ENCODE measurements at places on chromosomes 16 and 17. TPM values are rescaled to one million over a fixed set of nuclear protein-coding genes. Genes with fewer than 3 reads are reported as not detected.

The GP2 gene
- total RNA-seq = not detected

The KCNJ2 gene
- total RNA-seq = 0.22 TPM

The ATF7IP2 gene
- total RNA-seq = 8.9 TPM

The CDH5 gene
- 1.2 TPM for total RNA-seq

The KIF2B gene
- not detected for total RNA-seq

The KRTAP17-1 gene
- total RNA-seq = not detected

The FBXW10 gene
- not detected for total RNA-seq

The RAB34 gene
- 649 TPM for total RNA-seq

The STX1B gene
- 0.58 TPM for total RNA-seq

GRCh38 chr16:10827691-10828341 lies 9.2 kb upstream of the TVP23A start:
- DNase-seq = peak; percentile 22

DNA sequence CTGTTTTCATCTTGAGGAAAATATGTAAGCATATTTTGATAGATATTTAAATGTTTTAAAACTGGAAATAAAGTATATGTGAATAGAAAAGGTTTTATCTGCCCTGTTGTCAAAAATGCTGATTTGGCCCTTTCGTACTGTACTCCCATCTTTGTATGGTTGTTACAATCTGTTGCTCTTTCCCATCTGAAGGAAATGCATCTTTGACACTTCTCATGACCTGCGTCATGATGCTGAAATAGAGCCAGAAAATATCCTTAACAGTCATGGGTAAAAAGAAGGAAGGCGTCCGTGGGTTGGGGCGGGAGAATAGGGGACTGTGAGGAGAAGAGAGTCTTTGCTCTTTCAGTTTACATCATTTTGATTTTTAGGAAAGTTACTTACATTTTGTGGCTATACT lies 327.7 kb downstream of the BCAS3 start:
- DNase-seq = no peak

GRCh38 chr16:10501016-10501607 lies 79.3 kb downstream of the EMP2 start:
- DNase-seq = no peak

DNA sequence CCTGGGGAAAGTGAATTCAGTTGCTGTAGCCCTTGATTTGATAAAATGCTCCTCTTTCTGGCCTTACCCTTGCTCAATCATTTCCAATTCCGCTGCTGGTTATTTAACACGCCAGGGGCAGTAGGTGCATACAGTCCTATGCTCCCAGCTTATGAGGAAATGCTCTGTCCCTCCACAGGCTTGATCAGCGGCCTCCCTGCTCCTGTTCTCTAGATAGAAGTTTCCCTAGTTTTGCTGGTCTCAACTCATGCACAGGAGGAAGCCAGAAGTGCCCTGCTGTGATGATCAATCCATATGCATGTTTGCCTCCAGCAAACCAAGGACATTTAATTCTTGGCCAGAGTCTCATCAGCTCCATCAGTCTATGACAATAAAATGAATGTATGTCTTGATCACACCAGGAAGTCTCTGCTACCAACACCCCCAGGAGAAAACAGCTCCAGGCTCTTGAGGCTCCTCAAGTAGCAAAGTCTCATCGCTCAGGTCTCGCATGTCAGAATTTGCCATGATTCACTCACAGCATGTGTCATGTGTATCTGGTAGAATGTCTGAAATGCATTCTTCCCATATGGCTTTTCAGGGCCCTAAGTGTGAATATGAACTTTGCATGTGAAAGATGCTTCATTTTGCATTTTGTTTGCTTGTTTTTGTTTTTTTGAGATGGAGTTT lies 208.9 kb downstream of the CDH13 start:
- no peak for DNase-seq

DNA sequence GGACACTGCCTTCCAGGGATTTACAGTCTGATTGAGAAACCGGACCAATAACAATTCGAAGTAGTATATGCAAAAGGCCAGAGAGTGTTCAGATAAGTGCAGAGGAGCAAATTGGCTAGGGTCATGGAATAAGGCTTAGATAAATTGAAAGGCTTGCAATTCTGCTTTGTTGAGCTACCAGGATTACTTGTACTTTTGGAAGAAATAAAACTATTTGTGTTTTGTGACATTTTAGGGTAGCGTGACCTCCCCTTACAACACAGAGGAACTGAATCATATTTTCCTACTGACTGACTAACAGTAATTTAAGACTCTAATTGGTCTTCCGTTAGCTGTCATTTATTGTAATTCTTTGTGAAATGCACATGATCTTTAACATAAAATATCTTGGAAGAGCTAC lies 104.7 kb downstream of the PITPNC1 start:
- DNase-seq = no peak

DNA sequence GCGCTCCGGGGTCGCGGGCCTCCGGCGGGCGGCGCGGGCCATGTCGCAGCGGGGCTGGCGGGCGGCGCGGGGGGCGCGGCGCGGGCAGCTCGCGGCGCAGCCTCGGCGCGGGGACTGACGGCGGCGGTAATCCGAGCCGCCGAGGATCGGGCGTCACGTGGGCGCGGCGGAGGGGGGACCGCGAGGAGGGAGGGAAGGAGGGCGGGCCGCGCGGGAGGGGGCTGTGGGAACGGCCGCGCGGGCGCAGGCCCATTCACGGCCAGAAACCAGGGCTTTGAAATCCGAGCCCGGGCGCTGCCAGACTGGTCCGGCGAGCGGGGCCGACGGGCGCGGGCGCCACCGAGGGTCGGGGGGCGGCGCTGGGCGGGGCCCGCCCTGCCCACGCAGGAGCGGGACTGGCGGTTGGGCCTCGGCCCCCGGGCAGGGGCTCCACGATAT lies at the start of gene MTSS2:
MTSS2 (minus strand) TSS at position 116 of the 438 bp plus-strand sequence. CDS start 262 bp downstream, outside the sequence.
- DNase-seq = no peak

DNA sequence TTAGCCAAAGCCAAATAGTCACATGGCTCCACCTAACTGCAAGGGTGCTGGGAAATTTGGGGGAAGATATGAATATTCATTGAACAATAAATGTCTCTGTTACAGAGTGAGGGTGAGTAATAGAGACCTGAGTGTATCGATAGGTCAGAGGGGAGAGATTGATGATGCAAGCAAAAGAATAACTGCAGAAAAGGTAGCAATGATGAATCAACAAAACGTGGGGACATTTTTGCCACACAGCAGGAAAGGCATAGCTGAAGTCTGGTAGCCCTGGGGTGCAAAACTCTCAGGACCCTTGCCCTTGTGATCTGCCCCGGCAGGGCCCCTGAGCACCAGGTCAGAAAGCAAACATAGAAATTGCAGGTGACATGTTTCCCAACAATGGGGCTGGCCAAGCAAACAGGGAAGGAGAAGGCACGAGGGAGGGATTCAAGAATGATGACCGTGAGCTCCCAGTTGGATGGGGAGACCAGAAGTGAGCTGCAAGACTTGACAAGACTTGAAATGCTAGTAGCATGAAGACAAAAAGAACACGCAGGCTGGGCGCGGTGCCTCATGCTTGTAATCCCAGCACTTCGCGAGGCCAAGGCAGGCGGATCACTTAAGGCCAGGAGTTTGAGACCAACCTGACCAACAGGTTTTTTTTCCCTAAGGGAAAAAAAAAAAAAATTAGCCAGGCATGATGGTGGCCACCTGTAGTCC lies 12.7 kb upstream of the HERPUD1 start:
- no peak for DNase-seq

DNA sequence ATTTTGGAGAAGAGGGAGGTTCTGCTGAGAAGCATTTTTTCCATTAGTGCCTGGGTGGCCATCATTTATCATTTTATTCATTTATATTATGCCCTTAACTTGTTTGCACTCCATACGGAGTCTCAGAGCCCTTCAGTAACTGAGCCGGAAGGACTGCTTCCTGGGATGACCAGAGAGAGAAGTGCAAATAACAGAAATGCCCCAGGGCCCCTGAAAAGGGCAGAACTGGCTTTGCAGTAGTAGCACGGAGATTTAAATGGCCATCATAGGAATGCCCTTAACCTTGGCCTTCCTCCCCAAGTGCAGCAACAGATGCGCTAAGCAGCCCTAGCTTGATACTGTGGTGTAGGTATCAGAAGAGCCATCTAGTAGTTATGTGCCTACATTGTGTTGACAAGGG lies 58.5 kb downstream of the NUP93 start:
- DNase-seq = no peak

DNA sequence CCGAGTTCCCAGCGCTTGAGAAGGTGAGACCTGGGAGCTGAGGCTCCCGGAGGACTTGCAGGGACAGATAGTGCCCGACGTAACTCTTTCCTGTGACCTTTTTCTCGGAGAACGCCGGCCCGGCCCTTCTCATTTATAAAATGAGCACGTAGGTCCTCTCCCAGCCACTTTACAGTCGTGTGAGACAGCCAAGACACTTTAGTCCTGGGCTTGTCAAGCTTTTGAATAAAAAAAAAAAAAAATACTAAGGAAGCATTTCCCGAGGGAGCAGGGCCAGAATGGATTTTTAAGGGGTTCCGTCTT lies 241 bp downstream of the DRC3 start:
- no peak for DNase-seq

DNA sequence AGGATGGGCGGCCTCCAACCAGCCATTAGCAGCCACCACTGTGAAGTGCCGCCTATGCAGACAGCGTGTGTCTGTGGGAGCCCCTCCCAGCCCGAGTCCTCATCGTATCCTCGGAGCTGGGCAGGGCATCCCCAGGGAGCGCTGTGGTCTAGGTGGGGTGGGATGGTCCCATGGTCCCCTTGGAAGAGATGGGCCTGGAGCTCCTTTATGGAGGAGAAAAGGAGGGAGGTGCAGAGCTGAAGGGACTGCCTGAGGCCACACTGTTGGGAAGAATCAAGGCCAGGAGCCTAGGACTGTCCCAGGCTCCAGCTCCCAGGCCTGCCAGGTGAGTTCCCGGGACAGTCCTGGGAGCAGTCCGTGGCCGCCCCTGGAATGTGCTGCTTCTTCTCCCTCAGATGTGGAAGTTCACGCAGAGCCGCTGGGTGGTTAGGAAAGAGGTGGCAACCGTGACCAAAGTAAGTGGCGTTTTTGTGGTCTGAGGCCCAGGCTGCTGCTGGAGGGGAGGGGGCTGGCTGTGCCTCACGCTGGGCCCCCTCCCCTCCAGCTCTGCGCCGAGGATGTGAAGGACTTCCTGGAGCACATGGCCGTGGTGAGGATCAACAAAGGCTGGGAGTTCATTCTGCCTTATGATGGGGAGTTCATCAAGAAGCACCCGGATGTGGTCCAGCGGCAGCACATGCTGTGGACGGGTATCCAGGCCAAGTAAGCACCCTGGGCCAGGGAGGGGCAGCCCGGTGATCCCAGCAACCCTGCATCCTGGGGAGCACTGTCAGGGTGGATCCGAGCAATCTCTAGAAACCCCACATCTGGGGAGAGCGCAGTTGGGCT lies 27.0 kb downstream of the POLR3E start:
- DNase-seq = no peak

DNA sequence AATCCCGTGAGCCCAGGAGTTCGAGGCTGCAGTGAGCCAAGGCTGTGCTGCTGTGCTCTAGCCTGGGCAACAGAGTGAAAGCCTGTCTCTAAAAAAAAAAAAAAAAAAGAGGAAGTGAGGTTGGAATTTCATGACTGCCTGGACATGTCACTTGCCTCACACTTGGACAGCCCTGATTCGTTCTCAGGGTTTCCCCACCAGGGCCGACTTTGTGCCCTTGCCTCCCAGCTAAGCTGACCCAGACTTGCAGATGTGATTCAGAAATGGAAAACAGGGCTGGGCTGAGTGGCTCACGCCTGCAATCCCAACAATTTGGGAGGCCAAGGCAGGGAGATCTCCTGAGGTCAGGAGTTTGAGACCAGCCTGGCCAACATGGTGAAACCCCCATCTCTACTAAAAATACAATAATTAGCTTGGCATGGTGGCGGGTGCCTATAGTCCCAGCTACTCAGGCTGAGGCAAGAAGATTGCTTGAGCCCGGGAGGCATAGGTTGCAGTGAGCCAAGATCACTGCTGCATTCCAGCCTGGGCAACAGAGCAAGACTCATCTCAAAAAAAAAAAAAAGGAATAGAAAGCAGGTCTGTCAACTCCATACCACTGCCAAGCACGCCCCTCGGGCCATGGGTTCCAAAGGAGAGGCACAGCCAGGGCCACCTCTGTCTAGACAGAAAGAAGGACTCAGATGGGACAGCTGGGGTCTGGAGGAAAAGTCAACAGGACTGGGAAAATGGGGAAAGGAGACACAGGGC lies 46.9 kb downstream of the SOCS1 start:
- DNase-seq = no peak

DNA sequence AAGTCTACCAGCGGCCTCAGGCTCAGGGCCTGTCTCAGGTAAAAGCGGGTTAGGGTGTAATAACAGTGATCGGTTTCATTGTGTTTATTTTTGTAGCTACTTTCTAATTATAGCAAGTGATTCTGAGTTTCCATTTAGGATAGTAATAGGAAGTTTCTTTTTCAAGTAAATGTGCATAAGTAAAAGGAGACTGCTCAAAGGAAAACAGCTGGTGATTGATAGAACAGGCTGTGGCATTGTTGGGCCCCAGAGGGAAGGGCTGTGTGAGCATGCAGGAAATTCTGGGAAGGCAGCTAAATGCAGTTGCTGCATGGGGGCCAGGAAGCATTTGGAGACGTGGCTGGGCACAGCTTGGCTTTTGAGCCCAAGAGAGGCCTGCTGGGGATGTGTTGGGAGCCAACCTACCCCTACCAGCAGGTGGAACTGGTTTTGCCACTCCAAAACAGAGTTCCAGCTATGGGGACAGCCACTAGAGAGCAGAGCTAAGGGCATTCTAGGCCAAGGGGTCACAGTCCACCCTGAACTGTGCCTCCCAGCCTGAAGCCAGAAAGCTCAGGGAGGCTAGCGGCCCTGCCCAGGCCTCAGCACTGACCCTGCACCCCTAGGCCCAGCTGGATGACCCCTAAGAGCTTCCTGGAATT lies 12.6 kb downstream of the SNX20 start:
- DNase-seq = no peak

- no peak for DNase-seq
These were observed 9.0 kb upstream of the MRPS23 start for GRCh38 chr17:57858838-57859237.

GRCh38 chr17:70787721-70788300 lies 618.5 kb downstream of the KCNJ2 start:
- DNase-seq = peak; percentile 37

DNA sequence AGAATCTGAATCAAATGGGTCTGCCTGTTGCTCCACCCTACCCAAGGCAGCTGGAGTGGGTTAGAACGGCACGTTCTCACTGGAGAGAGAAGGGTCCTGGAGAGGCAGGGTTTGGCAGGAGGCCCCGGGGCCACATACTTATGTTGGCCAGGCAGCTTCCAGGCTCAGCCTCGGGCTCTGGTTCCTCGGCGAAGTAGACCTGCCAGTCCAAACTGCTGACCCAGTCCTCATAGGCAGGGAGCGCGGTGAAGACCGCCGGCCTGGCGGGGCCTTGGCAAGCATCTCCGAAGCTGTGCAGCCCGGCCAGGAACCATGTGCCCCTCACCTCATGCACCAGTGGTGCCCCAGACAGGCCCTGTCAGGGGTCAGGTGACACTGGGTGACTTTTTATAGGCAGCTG lies 4.8 kb downstream of the PRSS53 start:
- DNase-seq = no peak

GRCh38 chr17:50103252-50103651 lies 8.1 kb downstream of the PDK2 start:
- DNase-seq = no peak

All from epithelial cell of proximal tubule (primary cell).